LoVo (cell line): ENCODE measurements at places on chromosomes 5 and 9.

- DNase-seq = no peak
Measured at GRCh38 chr9:75139201-75139600, 50.9 kb downstream of the OSTF1 start.

DNA sequence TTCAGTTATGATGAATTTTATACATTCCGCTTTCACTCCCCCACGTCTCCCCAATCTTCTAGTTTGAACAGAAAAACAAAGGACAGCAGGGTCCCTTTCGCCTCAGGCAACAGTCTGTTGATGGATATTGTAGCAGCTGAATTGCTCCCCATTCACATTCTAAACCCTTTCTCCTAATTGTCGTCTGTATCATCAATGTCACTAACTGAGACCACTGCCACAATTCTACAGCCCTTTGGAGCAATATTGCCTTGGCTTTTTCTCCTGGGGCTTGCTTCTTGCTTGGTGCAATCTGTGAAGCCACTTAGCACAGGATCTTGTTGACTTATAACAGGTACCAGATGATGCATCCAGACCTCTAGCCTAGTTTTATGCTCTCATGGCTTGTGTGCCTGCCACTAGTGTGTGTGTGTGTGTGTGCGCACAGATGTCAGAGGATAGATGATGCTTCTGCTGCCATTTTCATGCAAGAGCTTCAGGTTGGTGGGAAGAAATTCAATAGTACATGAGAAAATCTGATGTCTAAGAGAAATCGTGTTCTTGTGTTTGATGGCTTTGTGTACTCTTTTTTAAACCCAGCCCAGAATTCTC lies 195.2 kb upstream of the ISL1 start:
- no peak for DNase-seq

GRCh38 chr9:12464910-12465512 lies 228.2 kb upstream of the TYRP1 start:
- DNase-seq = peak; percentile 34

DNA sequence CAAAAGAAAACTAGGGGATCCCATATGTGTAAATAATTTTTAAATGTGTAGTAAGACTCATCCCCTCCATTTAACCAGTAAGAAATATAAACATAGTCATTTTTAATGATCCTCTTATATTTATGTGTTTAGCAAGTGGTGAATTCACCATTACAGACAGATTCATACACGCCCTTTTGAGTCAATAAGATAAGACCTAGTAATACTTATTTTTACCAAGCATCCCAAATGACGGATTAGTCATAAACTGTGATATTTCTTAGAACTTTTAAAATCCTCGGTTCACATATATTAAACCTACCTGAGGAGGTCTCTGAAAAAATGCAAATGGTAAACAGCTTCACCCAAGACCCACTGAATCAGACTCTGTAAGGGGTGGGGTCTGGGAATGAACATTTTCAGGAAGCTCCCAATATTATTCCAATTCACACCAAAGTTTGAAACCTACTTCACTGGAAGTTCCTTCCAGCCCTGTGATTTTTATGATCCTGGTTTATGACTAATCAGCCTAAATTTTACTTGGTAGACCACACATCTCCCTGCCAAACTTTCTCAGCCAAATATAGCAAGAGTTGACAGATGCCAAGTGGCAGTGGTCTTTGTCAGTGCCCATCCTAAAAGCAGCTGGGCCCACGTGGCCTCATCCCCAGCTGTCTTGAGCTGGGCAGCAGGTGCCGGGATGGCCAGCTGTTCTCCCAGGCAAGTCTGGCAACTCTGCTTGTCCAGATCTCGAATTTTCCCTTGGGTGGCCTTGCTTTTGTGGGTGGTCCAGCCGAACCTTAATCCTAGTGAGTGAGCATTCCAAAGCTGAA lies 559.0 kb upstream of the RGMB start:
- DNase-seq = no peak

GRCh38 chr9:90815944-90816357 lies 14.3 kb downstream of the SYK start:
- no peak for DNase-seq

GRCh38 chr5:108739906-108740305 lies 7.8 kb upstream of the FER start:
- no peak for DNase-seq

DNA sequence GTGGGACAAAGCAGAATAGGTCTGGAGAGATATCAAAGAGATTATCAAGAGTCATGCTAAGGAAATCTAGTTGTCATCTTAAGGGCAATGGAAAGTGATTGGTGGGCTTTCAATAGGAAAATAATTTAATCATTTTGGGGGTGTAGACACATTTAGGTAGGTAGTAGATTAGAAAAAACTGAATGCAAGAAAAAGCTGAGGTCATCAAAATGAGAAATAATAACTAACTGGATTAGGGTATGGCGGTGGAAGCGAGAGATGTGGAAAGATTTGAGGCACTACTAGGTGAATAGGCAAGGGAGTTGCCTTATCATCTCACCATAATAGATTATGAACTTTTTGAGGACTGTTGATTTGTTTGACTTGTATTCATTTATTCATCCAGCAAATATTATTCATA lies 393.2 kb upstream of the ZNF608 start:
- no peak for DNase-seq

DNA sequence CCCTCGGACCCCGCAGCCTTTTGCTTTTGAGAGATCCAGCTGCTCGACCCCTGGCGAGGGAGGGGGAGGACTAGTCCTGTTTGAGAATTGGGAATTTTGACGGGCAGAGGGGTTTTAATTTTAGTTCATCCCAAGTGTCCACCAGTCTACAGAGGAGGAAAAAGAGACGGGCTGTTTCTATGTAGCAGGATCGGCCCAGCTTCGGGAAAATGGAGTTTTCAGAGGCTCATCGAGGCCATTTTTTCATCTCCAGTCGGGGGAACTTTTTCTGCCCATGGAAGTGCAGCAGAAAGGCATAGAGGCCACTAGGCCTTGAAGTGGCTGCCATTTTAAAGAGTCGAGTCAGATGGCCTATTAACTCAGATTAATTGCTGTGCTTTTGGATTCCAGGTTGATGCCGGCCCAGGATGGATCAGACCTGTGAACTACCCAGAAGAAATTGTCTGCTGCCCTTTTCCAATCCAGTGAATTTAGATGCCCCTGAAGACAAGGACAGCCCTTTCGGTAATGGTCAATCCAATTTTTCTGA lies 1.2 kb downstream of the NSD1 start:
- DNase-seq = no peak

- no peak for DNase-seq
Measured at GRCh38 chr5:40453689-40454088, 226.0 kb upstream of the PTGER4 start.

GRCh38 chr5:75603371-75603770 lies 7.9 kb upstream of the ANKDD1B start:
- no peak for DNase-seq

- DNase-seq = no peak
Measured at GRCh38 chr9:131438190-131438589, 44.3 kb downstream of the PRRC2B start.

DNA sequence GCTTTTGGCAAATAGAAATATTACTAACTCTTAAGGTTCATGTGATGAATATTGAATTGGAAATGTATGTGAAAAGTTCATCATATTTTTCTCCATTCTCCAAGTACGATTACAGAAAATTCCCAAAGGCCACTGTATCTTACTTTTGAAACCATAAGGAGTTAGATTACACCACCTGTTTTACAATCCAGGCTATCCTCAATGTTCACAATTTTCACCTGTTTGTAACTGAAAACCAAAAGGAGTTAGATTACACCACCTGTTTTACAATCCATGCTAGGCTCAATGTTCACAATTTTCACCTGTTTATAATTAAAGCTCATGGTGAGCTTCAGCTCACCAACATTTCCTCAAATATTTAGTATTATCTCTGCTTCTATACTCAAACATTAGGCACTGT lies 188.0 kb downstream of the HCN1 start:
- no peak for DNase-seq

DNA sequence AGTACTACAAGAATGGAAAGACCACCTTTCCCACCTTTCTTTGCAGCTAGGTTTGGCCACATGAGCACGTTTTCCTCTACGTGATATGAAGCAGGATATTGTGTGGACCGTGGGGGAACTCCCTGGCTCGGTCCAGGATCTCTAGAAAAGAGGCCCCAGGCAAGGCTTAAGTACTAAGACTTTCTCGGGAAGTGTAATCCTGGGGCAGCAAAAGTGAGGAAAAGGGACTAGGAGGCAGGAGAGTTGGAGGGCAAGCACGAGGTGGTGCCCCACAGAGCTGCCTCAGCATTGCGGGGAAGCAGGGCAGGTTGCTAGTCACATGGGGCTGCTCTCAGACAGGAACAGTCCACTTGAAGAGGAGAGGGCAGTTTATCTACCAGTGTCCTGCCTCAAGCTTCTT lies 235.1 kb downstream of the GADD45G start:
- DNase-seq = no peak

DNA sequence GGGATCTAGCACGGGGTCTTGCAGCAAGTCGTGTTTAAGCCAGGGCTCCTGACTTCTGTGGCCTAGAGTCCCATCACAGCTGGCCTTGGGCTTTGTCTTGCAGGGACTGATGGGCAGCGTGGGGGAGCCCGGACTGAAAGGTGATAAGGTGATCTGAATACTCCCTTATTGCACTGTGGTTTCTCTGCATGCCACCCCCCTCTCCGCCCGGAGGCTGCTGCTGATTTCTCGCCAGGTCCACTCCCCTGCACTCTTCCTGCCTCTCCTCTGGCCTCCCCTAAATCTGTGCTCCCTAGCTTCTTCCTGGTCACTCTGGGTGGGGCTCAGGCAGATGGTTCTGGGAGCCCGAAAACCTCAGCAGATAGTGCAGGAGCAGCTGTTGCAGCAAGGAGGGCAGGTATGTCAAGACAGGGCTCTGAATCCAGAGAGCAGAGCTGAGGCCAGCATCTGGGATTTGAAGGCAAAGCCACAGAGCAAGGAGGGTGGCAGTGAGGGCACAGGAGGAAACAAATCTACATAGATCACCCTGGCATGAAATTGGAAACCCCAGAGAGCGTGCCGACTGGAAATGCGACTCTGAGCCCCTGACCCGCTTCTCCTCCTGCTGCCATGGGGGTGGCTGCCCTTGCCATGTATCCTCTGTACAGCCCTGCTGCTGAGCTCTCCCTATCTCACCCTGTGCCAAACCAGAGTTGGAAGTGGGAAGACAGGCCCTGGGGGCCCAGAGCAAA lies 76.5 kb downstream of the COL27A1 start:
- DNase-seq = no peak

- DNase-seq = no peak
Measured at GRCh38 chr9:35832814-35833213, 3.8 kb downstream of the TMEM8B start.

- DNase-seq = no peak
Measured at GRCh38 chr9:123541411-123541810, 185.4 kb downstream of the CRB2 start.

DNA sequence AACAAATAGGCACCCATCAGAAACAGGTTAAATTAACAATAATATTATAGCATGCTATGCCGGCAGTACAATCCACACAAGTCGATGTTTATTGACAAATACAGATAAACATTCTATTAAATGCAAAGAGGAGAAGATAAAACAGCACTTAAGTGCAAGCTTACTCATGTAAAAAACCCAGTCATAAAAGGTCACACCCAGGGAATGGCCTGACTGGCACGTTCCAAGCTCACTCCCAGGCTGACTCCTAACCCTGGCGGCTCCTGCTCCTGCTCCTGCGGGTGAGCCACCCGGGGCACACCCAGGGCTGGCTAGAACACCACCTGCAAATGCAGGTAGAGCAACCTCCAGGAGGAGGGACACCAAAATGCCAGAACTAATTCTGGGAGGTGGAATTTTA lies 66.9 kb downstream of the SEMA4D start:
- peak; percentile 81 for DNase-seq

GRCh38 chr5:67052034-67052433 lies 144.6 kb downstream of the CD180 start:
- no peak for DNase-seq

- DNase-seq = no peak
Measured at GRCh38 chr5:148830211-148830610, 3.8 kb downstream of the ADRB2 start.

DNA sequence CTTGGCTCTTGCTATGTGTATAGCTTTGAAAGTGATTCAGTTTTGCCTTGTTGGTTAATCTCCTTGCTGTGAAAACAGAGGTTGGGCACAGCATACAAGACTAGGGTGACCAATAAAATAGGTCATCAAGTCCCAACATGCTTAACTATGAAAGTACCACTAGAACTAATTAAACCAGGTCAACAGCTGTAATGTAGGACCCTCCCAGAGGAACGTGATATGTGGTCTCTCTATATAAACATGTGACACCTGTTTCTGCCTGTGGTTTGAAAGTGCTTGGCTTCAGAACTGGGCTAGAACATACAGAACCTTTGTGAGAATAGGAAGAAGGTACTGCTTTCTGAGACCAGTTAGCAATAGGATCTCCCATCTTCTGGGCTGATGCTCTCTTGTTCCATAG lies 297.1 kb downstream of the FBXL7 start:
- DNase-seq = no peak

DNA sequence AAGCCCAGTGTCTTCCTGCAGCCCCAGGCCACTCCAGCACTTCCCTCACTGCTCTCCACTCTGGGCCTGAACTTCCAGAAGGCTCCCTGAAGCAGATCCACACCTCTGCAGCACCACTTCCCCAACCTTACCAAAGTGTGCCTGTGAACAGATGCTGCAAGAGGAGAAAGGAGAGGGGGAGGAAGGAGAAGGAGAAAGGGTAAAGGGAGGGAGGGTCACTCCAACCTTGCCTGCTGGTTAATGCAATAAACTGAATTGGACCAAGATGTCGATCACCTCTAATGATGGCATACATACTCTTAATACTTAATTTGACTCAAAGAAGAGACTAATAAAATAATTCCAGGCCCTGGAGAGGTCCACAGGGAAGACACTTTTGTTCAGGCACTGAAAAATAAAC lies 77.2 kb upstream of the RAI14 start:
- no peak for DNase-seq

DNA sequence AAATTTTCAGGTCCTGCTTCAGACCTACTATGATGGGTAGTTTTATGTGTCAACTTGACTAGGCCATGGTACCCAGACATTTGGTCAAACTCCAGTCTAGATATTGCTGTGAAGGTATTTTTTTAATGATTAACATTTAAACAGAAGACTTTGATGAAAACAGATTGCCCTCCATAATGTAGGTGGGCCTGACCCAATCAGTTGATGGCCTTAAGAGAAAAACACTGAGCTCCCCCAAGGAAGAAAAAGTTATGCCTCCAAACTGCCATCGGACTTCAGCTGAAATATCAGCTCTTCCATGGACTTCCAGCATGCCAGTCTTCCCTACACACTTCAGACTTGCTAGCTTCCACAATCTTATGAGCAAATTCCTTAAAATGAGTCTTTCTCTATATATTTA lies 67.3 kb upstream of the TYRP1 start:
- no peak for DNase-seq

DNA sequence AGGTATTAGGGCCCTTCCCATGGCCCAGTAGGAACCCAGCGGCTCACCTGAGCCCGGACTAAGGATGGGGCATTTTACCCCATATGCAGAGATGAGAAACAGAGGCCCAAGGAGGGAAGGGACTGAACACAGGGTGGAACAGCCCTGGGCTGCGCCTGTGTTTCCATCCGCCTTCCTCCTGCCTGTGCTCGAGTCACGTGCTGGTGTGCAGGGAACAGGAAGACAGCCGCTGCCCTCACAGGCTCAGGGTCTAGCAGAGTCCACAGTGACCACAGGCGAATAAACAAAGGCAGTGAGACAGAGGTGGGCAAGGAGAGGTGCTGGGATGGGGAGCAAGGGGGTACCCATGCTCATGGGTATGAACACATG lies 129.4 kb downstream of the C9orf50 start:
- DNase-seq = no peak

- DNase-seq = no peak
Measured at GRCh38 chr9:100083448-100084127, 15.2 kb downstream of the ERP44 start.
